ENCODE measurements at places on chromosomes 6 and 20.
A peak's percentile ranks its signal among the peaks of the same experiment; 100 is the strongest.

- DNase-seq, result no peak
These were observed 333.8 kb downstream of the PKHD1 start for GRCh38 chr6:51753635-51754034.

DNA sequence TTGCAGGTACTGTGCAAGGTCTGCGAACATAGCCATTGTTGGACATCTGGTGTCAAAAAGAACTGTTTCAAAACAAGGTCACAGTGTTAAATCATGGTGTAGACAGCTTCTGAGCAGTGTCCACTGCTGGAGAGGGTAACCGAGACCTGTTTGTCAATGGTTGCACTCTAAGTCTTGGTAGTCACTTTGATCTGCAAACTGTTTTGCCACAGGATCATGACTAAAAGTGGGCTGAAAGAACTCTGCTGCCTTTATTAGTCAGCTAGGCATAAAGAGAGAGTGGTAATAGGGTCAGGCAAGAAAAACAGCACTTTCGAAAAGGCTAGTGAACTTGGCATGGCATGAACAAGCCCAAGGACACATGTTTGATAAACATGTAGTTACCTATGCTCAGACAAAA lies 552.3 kb upstream of the CITED2 start:
- DNase-seq, result no peak

GRCh38 chr6:19269341-19269898 lies 567.8 kb upstream of the ID4 start:
- DNase-seq, result no peak

GRCh38 chr20:10362674-10363073 lies 71.3 kb downstream of the MKKS start:
- no peak for DNase-seq

DNA sequence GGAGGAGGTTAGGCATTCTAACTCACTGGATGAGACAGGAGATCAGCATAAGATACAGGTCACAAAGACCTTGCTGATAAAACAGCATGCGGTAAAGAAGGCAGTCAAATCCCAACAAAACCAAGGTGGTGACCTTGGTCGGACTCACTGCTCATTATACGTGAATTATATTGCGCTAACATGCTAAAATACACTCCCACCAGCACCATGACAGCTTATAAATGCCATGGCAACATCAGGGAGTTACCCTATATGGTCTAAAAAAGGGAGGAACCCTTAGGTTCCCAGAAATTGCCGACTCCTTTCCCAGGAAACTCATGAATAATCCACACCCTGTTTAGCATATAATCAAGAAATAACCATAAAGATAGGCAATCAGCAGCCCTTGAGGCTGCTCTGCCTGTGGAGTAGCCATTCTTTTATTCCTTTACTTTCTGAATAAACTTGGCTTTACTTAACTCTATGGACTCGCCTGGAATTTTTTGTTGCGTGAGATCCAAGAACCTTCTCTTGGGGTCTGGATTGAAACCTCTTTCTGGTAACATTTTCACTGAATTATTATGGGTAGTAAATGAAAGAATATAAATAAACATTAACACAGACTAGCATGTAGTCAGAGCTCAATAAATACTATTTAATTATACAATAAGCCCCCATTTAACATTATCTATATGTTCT lies 3.0 kb upstream of the LAMA4 start:
- no peak for DNase-seq

- DNase-seq, result no peak
These were observed 133.4 kb downstream of the MYB start for GRCh38 chr6:135314543-135314942.

DNA sequence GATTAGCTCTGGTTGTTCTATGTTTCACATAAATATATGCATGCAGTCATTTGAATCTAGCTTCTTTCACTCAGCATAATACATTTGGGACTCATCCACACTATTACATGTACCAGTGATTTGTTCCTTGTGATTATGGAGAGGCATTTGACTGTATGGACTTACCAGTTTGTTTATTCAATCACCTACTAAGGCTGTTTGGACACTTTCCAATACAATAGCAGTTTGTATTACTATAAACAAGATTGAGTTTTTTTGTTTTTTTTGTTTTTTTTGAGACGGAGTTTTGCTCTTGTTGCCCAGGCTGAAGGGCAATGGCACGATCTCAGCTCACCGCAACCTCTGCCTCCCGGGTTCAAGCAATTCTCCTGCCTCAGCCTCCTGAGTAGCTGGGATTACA lies 109.8 kb upstream of the DST start:
- no peak for DNase-seq

GRCh38 chr6:23591761-23592160 lies 534.3 kb upstream of the NRSN1 start:
- no peak for DNase-seq

- no peak for DNase-seq
These were observed 21.9 kb downstream of the FAM229B start for GRCh38 chr6:112109262-112109661.

DNA sequence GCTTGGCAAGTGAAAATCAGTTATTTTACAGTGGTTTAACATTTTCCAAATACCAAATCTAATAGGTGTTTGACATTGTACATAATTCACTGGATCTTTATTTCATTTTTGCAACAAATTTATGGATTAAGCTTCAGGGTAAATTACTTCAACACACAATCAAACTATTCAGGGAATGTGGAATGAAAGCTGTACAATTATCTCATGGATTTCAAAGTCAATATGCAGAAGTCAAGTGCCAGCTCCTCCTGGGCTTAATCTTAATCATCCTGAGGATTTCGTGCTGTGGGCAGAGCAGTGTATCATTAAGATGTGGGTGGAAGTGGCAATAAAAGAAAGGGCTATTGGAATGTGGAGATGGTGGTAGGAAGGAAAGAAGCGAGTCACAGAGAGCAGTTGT lies 548.8 kb downstream of the COL12A1 start:
- no peak for DNase-seq

DNA sequence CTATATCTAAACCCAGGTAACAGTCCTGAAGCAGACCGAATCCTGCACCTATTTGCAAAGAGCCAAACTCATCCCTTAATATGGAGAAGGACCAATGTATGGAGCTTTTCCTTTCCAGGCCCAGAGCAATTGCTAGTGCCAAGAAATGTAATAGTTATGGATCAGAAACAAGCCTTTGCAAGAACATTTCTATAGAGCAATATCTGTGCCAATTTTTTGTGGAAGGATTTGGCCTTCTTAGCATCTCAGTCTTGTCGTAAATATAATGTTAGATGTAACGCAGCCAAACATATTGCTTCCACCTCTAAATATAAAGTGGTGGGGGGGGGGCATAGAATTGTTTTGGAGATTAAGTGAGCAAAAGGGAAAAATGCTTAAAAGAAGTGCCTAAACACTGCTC lies 2.7 kb downstream of the KIAA0408 start:
- no peak for DNase-seq

DNA sequence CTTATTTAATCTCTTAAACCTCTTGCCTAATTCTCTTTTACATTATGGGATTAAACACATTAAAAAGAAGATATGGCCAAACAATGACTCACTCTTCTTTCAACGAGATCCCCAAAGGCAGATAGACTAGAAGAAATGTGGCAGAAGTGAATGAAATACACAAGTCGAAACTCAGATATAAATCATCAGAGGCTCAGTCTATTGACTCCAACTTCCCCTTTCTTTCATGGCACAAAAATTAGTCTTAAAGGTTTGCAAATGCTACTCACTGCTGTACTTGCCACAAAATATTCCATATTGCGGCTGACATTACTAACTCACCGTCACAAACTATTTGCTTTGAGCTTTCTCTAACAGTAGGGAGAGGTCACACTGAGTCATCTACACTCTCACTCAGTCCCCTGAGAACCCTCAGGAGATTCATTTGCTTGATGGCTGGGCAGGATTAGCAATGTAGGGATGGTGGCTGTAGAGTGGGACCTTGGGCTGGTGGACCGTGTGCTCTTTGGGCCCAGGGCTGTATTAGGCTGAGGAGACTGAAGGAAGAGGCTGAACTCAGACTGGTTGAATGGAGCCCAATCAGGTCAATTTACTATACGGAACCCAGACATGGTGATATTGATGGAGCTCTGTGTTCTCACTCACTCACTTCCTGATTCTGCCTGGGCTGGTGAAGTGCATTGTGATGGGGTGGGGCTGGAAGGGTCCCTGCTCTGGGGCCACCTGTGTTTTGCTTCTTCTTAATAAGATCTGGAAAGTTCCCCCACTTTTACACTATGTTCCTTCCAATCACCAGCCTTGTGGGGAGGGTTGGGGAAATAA lies 42.8 kb upstream of the UBR2 start:
- no peak for DNase-seq

DNA sequence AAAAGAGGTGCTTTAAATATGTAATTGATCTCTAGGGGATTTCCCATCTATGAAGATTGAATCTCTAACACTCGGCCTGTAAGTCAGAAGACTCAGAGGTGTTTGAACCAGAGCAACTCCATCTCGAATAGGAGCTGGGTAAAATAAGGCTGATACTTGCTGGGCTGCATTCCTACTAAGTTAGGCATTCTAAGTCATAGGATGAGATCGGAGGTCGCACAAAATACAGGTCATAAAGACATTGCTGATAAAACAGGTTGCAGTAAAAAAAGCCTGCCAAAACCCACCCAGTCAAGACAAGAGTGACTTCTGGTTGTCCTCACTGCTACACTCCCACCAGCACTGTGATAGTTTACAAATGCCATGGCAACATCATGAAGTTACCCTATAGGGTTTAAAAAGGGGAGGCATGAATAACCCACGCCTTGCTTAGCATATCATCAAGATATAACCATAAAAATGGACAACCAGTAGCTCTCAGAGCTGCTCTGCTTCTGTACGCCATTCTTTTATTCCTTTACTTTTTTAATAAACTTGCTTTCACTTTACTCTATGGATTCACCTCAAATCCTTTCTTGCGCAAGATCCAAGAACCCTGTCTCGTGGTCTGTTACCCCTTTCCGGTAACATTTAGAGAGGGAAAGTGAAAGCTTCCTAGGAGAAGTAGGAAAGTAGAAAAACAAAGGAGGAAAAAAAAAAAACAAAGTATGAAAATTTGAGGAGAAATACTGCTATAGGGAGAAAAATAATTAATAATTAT lies 129.7 kb upstream of the PHACTR1 start:
- DNase-seq, result no peak

DNA sequence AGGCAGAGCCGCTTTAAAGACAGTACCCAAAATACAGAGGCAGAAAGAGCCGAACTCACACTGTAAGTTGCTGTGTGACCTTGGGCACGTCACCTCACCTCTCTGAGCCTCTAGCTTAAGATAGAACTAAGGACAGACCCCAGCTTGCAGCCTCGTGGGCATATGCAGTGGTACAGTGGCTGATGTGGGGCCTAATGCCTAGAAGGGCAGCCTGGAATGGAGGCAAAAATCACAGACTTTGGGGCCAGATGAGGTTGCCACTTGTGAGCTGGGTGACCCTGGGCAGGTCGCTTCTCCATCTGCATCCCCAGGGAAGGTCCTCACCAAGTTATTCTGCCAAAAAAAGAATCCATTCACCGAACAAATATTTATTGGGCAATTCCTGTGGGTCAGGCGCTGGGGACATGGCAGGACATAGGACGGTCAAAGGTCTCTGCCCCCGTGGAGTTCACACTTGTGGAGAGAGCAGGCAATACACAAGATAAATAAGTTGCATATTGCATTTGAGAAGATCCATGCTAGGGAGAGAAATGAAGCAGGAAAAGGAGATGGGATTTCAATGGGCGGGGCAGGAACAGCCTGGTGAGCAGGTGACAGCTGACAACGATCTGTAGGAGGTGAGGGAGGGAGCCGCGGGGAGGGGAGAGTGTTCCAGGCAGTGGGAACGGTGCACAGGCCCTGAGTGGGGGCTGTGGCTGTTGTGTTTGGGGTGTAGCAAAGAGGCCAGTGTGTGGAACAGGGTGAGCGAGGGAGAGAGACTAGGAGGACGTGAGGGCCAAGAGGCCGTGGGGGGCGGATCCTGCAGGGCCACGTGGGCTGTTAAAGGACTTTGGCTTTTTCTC lies 115.2 kb downstream of the CEBPB start:
- DNase-seq, result no peak

GRCh38 chr6:47376930-47377329 lies 67.2 kb upstream of the TNFRSF21 start:
- no peak for DNase-seq

GRCh38 chr20:59102841-59103299 lies 60.3 kb upstream of the PRELID3B start:
- no peak for DNase-seq

- peak; percentile 12 for DNase-seq
These were observed 686 bp downstream of the TMEM170B start for GRCh38 chr6:11538052-11538818.

GRCh38 chr6:11042025-11042749 lies 1.9 kb downstream of the ELOVL2 start:
- no peak for DNase-seq

- DNase-seq, result no peak
These were observed 64.2 kb upstream of the CCN6 start for GRCh38 chr6:111989743-111990142.

DNA sequence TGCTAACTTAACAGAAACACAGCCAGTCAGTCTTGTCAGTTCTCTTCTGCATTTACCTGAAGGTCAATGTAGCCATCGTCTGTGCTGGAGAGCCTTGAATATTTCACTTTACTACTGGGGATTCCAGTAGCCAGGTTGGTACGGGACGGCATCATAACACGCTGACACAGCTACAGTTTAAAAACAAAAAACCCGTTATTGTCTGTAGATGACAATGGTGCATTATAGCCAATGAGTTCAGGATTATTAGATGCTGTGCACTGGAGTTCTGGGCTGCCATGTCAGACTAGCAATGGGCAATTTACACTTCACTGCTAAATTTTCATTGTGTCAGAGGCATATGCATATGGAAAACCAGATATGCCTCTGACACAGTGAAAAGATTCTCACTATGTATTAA lies 10.5 kb downstream of the PCNA start:
- DNase-seq, result no peak

- DNase-seq, result no peak
These were observed 73.3 kb downstream of the IGF2R start for GRCh38 chr6:160042014-160042773.

- no peak for DNase-seq
These were observed 25.6 kb upstream of the ID4 start for GRCh38 chr6:19811397-19812079.

DNA sequence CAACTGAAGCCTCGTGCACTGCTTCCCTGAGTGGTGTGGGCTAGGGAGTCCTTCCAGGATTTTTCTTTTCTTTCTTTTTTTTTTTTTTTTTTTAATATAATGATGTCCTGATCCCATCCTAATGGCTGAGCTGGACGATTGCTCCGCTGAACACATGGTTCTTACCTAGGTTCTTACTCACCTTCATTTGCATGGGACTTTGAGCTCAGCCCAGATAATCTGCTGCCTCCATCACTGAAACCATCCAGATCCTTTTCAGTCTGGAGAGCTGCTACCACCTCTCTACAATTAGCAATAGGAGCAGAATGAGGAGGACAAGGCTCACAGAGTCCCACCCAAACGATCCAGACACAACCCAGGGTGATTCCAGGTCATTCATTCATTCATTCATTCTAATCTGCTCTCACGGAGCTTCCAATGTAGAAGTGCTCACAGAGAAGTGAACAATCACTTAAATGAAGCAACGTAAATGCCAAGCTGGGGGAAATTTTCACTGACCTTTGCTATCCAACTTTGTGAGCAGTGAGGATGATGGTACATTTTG lies 246.3 kb upstream of the RREB1 start:
- DNase-seq, result no peak

- no peak for DNase-seq
These were observed 126.2 kb downstream of the IPCEF1 start for GRCh38 chr6:154230393-154230792.

- no peak for DNase-seq
These were observed 39.7 kb downstream of the BCAS4 start for GRCh38 chr20:50834599-50835005.

All from stimulated activated CD4-positive, alpha-beta T cell treated with anti-CD3 and anti-CD28 coated beads, TNF-alpha, amount 100 ng/mL, for 24 hours (primary cell).